Activated CD8-positive, alpha-beta memory T cell treated with anti-CD3 and anti-CD28 coated beads, Interleukin-2, amount 50 U/mL, for 4 hours (primary cell): ENCODE measurements at places on chromosomes 6 and 20.
A peak's percentile ranks its signal among the peaks of the same experiment; 100 is the strongest.

GRCh38 chr6:131949909-131950766, 1.0 kb downstream of the CCN2 start:
- DNase-seq: no peak

- DNase-seq: no peak
These were observed 180.8 kb upstream of the CST7 start for GRCh38 chr20:24768201-24768636.

DNA sequence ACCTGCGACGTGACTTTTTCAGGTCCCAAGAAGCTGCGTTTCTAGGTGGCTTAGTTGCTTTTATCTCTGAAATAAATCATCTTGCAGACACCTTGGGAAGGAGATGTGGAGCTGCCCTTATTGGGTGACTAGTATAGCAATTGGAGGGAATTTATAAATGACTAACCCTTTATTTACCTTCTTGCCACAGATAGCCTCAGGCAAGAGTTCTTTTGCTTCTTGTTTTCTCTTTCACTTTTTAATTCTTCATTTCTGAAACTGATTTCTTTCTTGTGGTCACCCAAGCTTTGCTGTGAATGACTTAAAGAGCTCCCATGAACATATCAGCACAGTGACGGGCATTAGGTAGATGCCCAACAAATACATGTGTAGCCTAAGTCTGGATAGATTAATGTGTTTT, 3.0 kb downstream of the ADGRF4 start:
- no peak for DNase-seq

DNA sequence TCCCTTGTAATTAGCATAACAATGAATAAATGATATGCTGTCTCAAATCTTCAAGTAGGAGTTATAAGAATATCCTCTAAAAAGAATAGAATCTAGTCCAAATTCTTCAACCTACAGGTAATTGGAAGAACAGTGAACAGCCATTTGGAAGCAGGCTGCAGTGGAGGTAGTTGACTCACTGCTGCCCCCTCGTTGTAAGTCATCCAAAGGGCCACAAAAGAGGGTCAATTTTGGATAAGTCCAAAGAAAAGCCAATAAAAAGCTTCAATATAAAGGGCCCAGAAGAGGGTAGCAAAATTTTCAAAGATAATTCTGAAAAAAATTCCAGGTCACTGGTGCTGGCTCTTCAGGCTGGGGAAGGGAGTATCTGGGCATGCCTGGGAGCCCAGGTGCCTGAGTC, 60.8 kb upstream of the SSTR4 start:
- no peak for DNase-seq

DNA sequence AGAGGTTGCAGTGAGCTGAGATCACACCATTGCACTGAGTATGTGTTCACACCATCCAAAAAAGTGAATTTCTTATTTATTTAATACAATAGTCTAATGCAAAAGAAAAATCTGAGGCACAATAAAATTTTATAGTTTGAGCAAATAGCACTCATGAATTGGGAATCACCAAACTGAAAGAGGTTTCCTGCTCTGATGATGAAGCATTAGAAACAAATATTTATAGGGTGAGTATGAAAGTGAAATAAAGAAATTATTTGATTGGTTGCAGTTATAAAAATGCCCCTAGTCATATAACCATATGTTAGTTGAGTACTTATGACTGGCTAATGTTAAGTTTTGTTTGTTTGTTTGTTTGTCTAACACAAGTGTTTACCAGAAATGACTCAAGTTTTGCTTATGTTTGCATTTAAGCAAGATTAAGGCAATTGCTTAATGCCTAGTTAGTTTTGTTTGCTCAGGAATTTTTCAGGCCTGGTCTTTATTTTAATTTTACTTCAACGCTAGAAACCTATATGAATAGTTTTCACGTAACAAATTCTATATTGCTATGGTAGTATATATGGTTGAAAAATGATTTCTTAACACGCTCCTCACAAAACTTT, 151.5 kb upstream of the FAM83B start:
- DNase-seq: no peak

DNA sequence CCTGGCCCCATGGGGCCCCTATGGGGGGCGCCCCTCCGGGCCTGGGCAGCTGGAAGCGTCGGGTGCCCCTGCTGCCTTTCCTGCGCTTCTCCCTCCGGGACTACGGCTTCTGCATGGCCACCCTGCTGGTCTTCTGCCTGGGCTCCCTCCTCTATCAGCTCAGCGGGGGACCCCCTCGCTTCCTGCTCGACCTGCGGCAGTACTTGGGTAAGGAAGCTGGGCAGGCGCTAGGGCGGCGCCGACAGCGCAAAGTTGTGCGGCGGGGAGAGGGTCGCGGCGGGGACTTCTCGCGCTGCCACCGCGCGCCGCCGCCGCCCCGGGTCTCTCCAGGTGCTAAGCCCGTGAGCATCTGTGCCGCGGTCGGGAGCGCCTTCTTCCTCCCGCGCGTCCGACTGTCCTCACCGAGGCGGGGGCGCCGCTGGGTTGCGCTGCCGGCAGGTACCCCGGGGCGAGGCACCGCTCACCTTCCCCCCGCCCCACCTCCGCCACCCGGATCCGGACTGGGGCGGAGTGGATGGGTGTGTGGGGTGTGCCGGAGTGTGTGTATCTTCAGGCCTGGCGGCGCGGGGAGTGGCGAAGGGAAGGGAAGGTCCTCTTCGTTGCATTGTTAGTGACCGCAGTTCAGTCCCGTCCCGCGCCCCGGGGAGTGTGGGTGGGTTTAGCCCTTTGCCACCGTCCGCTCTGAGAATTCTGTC, 788 bp downstream of the UST start:
- peak; percentile 48 for DNase-seq

- DNase-seq: no peak
These were observed 166.0 kb downstream of the ARID1B start for GRCh38 chr6:156943166-156943565.

DNA sequence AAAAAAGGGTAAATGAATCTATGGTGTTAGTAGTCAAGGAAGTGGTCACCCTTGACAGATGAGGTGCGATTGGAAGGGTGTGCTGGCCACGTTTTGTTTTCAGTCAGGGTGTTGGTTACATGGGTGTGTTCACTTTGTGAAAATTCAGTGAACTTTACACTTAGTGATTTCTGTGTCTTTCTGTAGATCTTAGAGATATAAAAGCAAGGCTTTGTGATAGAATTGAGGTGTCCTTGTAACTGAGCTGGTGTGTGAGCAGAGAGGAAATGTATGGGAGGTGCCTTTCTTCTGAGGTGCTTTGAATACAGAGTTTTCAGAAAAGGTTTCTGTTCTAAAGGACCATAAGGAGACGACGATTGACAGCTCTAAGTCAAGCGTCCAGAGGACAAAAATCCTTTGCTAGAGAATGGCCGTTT, 90.5 kb downstream of the SAMD3 start:
- DNase-seq: peak; percentile 22

DNA sequence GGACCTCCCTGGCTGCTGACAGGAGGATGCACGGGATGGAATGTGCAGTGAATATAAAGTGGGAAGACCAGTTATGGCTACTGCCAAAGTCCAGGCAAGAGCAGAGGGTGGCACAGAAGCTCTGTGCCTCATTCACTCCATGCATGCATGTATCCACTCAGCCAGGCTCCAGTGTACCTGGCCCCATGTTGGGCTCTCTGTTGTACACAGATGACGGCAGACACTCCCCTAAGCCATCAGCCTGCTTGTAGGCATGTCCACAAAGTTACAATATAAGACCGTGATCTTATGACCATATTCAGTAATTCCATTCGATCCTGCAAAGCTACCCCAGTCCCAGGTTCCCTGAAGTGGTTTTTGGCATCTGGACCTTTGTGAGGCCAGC, 116.8 kb downstream of the PREX1 start:
- DNase-seq: no peak

DNA sequence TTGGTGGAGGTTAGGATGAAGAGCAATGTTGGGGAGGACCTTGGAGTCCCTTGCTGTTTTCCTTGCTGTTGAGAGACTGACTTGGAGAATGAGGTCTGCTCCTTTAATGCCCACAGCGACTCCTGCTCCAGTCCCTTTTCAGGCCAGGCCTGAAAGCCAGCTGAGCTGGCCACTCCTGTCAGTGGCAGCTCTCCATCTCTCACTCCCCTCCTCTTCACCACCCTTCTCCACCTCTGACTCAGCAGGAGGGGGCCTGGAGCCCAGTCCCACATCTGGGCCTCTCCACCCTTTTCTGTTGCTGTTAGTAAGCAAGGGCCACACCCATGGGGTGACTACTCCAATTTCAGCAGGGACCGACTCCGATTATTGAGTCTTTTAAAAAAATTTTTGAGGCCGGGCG, 2.2 kb downstream of the SNX21 start:
- DNase-seq: no peak

GRCh38 chr20:57265336-57265996, 975 bp downstream of the BMP7 start:
- DNase-seq: no peak

DNA sequence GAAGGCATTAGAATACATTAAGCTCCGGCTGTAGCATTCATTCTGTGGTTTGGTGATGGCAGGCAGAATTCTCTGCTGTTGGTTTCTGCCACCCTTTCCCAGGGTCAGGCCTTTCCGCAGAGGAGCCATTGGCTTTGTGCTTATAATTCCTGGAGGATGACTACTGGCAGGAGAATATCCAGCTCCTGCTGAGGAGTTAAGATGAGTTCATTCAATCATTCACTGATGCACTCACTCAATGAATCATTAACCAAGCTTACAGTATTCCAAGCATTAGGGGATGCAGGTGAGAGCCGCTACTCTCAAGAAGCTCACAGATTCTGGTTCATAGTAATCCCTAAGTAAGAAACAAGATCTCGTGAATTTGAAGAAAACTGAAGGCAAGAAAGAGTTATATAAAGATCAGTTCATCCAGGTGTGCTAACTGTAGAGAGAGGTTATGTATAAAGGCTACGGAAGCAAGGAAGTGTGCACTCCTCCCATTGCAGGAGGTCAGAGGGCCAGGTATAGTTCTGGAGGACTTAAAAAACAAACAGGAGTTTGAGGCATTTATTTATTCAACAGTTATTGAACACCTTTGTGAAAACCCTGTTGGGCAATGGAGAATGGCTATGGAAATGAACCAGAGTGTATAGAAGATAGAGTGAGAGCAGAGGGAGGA, 75.5 kb downstream of the HMGN3 start:
- no peak for DNase-seq

- DNase-seq: no peak
These were observed 496.8 kb upstream of the JAG1 start for GRCh38 chr20:11170565-11170964.

DNA sequence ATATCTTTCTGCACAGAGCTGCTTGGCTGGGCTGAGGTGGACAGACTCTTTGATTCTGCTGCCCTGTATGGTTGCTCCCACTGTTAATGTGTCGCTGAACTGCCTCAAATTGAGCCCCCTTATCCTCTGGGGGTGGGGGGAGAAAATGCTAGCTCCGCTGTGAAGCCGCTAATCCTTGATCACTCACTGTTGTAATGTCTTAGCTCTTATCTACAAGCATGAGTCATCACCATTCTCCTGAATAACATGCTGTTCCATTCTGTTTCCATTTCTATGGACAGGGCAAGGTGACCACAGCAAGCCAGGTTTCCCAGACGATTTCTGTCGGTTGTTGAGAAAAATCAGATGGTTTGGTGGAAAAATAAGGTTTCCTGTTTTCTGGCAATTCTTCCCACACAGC, 218.4 kb upstream of the GGTLC1 start:
- DNase-seq: no peak

- DNase-seq: no peak
These were observed 125.0 kb downstream of the C6orf118 start for GRCh38 chr6:165184192-165184979.

- no peak for DNase-seq
These were observed 117.2 kb downstream of the BANF2 start for GRCh38 chr20:17816804-17817587.

GRCh38 chr6:55925292-55925691, 49.9 kb upstream of the BMP5 start:
- no peak for DNase-seq

DNA sequence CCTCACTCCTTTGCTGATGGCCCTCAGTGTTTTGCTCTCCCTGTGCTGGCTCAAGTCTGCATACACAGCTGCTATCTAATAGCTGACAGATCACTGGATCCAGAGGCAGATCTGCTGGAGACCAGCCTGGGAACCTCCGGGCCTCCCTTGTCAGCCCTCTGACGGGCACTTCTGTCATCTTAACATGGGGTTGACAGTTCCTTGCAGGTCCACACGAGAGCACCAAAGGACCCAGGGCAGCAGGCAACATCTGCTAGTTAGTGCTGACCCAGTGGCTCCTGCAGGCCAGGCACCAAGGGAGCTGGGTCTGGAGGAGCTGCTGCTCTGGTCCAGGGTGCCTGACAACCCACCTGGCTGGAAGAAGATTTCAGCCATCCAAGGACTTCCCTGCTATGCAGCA, 208.1 kb downstream of the UST start:
- DNase-seq: no peak

DNA sequence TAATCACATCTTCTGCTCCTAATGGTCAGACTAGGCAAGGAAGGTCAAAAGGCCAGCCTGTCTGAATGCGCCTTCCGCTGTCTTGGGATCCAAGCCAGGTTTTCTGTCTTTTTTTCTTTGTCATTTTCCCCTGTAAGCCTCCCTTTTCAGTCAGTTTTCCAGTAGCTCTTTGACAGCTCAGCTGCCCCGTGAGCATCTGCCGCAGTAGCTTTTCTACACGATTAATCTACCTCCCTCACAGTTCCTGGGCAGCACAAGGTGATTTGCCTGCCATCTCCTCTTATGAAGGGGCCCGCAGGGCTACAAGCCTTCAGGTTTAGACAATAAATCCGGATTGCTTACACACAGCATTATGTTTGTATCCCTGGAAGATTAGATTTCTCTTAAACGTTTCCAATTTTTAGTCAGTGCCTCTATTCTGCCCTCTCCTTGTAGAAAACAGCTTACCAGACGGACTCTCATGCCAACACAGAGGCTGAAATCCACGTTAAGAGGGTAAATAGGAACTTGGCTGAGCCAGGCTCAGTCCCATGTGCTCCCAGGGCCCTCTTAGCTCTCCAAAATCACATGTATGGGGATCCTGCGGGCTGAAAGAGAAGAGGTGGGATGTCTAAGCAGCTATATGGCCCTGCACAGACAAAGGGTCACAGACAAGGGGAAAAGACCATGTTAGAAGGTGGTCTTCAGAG, 77.2 kb downstream of the LY86 start:
- DNase-seq: no peak

- no peak for DNase-seq
These were observed 316.2 kb upstream of the NOX3 start for GRCh38 chr6:155771822-155772221.

DNA sequence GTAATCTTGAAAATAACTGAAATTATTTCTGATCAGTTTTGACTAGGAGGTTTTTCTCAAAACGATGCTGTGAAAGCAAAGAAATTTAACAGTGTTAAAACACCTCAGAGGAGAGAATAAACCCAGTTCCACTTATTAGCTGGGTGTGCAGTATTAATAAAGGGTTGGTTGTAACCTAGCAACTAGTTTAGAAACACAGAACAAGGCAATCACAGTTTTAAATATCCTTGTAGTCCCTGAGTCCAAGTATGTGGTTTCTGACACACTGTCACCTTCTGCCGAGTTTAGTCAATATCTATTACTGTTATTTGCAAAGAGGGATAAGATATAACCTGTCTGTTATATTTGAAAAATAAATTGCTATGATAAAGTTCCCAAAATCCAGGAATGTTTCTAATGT, 70.2 kb upstream of the INSM1 start:
- no peak for DNase-seq
